ENCODE measurements at places on chromosomes 13 and 19.

GRCh38 chr13:113560645-113561416 is 23.7 kb upstream of the TFDP1 start:
- DNase-seq = no peak

GRCh38 chr13:23610966-23611491 is 40.8 kb downstream of the TNFRSF19 start:
- no peak for DNase-seq

DNA sequence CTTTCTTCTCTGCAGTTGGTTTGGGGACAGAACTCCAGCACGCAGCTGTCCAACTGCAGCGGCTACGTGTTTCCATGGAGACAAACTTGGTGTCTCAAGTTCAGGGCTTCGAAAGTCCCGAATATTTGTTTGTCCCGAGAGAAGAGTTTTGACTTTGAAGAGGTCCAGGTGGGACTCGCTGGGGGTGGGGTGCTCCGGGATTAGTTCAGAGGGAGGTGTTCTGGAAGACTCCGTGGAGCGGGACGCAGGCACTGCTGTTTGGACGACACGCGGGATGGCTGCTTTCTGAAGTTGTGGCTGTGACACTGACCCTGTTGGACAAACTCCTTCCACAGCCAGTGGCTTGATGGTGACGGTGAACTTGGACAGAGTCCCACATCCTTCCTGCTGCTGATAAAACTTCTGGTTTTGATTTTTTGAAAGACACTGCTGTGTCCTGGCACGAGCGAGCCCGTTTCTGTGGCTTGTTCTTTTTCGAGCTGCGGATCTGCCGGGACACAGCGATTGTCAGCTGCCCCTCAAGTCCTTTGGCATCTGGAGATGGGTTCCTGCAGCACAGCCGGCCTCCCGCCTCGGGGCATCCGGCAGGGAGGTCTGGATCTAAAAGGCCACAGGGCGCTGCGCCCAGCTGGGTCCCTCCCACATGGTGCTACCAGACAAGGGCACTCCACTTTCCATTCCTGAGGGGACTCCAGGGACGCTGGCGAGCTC is 15.9 kb upstream of the RANBP3 start:
- DNase-seq = no peak

DNA sequence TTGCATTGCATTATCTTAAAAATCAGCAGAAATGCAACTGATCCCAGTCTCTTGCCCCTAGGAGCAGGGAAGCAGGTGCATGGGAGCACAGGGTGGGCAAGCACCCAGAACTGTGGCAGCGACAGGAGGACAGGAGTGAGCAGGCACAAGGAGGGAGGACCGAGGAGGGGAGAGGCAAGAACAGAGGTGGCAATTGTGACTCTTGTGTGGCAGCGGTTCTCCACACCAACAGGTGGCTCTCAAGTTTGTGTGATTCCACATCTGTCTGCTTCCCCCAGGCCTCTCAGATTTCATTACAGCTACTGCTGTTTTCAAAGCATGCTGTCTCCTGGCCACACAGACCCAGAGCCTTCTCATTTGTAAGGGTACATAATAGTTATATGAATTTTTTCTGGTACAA is 108.5 kb downstream of the STK24 start:
- no peak for DNase-seq

DNA sequence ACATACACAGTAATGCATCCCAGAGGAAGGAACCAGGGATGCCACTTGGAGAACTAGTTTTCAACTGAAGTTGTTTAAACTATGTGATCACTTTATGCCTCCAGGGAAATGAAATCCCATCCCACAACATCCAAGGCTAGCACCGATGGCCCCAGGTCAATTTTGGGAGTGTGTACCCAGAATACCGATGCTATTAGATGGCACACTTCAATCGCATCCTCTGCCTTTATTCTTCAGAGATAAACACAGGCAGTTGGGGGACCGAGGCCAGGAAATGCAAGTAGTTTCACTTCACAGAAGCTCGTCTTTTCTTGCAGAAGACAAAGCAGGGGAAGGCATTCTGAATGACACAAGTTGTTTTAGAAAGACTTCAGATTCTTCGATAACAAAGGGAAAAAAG is 13.8 kb downstream of the STK24 start:
- no peak for DNase-seq

GRCh38 chr13:52949044-52949443 is 79.6 kb upstream of the OLFM4 start:
- DNase-seq = no peak

Data from activated CD4-positive, alpha-beta T cell treated with anti-CD3 and anti-CD28 coated beads for 24 hours (primary cell).